ENCODE measurements at places on chromosomes 3 and 15.

- no peak for DNase-seq
Observed at GRCh38 chr15:77568014-77568972, 64.4 kb downstream of the LINGO1 start.

- DNase-seq: no peak
Observed at GRCh38 chr3:46667657-46668056, 25.8 kb downstream of the ALS2CL start.

DNA sequence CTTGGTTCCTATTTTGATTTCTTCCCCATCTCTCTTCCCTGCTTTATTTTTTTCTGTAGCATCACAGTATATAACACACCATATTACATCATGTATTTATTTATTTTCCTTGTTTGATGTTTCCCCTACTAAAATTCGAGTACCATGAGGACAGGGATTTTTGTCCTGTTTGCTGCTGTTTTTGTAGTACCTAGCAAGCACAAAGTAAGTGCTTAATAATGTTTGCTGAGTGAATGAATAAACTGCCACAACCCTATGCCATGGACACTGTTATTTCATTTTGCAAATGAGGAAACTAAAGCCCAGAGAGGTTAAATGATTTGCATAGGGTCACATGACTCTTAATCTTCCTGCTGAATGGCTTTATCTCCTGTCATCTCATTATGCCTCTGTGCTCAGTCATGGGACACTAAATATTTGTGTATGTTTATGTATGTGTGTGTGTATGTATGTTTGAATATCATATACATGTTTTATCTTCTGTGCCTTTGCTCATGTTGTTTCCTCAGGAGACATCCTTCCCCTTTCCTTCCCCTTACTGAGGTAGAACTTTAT, 26.1 kb upstream of the MGA start:
- no peak for DNase-seq

GRCh38 chr3:178750639-178751300, 214.5 kb downstream of the KCNMB2 start:
- DNase-seq: no peak

DNA sequence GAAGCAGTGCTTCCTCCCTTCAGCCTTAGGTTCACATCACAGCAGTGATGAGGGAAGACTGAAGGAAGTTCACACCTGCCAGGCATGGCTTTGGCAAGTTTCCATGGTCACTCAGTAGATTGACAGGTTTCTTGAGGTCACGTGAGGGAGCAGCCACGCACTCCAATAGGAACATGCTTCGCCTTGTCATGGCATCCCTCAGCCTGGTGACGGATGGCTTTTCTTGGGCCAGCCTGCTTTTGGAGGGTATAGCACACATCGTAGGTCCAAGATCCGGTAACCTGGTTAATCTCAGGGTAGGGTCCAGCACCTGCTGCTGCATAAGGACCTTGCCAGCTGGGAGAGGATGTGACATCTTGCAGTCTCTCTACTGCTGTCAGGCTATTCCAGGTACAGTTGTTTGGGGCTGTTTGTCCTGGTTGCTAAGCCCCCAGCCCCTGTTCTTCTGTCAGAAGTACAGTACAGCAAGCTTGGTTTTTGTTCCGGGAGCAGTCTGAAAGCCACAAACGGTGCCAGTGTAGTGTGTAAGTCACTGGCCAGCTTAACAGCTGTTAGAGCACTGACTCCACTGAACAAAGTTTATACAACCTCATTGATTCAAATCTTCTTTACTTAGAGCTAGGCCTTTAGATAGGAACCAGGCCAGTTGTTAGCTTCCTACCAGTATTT, 42.3 kb downstream of the PSMD6 start:
- DNase-seq: no peak

- no peak for DNase-seq
Observed at GRCh38 chr3:25527801-25528200, 99.7 kb downstream of the RARB start.

DNA sequence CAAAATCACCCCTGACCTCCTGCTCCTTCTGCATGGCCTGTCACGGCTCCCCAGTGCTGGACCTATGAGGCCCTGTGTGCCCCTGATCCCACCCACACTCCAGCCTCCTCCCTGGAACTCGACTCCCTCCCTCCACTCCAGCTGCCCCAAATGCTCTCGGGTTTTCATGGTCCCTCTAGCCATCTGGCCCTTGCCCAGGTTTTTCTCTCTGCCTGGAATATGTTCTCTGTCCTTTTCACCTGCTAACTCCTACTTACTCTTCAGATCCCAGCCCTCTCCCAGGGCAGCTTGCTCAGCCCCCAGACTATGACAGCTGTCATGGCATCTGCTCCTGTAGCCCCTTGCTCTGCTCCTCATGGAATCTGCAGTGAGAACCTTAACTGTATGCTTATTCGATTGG, 30.3 kb downstream of the DUSP7 start:
- DNase-seq: no peak

GRCh38 chr3:104916971-104917370, 449.7 kb upstream of the ALCAM start:
- DNase-seq: no peak

DNA sequence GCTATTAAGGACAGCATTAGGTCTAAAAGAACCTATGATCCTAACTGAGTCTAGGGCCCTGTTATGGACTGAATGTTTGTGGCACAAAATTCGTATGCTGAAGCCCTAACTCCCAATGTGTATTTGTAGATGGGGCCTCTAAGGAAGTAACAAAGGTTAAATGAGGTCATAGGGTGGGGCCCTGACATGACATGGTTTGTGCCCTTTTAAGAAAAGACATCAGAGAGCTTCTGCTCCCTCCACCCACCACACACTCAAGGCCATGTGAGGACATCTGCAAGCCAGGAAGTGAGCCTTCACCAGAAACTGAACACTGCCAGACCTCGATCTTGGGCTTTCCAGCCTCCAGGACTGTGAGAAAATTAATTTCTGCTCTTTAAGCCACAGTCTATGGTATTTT, 49.2 kb downstream of the PHC3 start:
- DNase-seq: no peak

DNA sequence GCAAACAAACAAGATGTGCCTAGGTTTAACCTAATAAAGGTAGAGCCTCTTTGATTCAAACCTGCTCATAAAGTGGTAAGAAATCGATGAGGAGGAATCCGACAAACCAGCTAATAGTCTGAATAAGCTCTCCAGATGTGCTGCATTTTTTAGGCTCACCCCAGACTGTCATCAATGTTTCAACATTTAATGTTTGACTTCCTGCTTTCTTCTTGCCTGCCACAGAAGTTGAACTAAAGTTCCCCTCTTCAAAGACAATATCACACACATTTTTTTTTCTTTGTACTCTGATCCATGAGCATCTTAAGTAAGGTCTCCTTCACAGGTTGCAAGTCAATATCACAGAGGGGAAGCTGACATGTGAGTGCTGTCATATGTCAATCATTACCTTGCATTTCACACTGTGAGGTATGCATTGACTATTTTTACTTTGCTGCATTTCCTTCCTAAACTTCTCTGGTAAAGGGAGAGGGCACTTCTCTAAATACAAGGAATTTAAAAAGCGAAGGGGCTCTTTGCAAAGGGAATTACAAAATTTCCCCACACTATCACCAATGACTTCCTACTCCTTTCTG, 172.3 kb upstream of the MCTP2 start:
- no peak for DNase-seq

- no peak for DNase-seq
Observed at GRCh38 chr15:68310178-68310803, 32.7 kb downstream of the FEM1B start.

- no peak for DNase-seq
Observed at GRCh38 chr3:177382944-177383343, 185.7 kb upstream of the TBL1XR1 start.

- no peak for DNase-seq
Observed at GRCh38 chr3:25604107-25604805, 60.5 kb downstream of the TOP2B start.

GRCh38 chr15:101723874-101724674, at the start of gene TARS3:
TSS of gene TARS3 (minus strand) at chr15:101724473. CDS start at chr15:101724387, 86 bp downstream.
- DNase-seq: peak; percentile 94

GRCh38 chr3:96101006-96101560, 713.3 kb upstream of the EPHA6 start:
- DNase-seq: no peak

- DNase-seq: no peak
Observed at GRCh38 chr15:73065114-73065513, 12.9 kb downstream of the NEO1 start.

- no peak for DNase-seq
Observed at GRCh38 chr3:127263586-127264231, 24.1 kb downstream of the PRR20G start.

DNA sequence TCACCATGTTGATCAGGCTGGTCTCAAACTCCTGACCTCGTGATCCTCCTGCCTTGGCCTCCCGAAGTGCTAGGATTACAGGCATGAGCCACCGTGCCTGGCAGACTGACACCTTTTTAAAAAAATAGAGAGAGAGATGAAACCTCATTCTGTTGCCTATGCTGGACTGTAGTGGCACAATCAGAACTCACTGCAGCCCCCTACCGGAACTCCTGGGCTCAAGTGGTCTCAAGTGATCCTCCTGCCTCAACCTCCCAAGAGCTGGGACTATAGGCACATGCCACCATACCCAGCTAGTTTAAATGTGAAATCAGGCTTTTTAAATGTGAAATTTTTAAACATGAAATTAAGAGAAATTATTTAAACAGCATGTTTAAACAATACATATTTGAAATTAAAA, 265.2 kb upstream of the UBE2E1 start:
- DNase-seq: no peak

DNA sequence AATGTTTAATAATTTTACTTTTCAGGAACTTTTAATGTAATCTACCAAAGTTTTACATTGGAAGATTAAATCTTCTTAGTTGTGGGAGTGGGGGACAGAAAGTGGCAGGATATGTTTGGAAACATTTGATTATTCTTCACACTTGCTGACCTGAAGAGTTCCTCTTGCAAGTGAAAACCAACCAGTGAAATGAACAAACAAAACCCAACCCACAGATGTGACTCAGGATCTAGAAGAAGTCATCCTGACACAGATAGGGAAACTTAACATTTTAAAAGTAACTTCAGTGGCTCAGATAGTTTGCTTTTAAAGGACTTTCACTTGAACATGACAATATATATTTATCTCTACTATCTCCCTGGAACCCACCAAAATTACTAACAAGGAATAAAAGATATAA, 55.4 kb downstream of the ASTE1 start:
- DNase-seq: no peak

GRCh38 chr3:39814007-39814406, 4.6 kb downstream of the MYRIP start:
- DNase-seq: no peak

DNA sequence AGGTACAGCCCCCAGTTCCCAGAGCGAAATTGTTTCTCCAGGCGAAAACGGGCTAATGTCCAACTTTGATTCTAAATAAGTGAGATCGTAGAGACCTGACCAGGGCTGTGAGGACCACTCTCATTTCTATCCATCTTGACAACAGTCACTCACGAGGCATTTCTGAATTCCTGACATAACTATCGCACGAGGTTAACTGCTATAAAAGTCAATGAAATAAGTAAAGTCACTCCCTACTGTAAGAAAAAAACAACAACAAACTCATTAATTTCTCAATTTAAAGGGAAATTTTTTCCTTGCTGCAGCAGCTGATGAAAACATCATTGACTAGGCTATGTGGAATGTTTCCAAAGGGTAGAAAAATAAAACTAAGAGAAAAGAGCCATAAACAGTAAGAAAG, 69.1 kb downstream of the GREM1 start:
- DNase-seq: no peak

GRCh38 chr15:65370885-65371284, 6.9 kb downstream of the IGDCC3 start:
- DNase-seq: no peak

DNA sequence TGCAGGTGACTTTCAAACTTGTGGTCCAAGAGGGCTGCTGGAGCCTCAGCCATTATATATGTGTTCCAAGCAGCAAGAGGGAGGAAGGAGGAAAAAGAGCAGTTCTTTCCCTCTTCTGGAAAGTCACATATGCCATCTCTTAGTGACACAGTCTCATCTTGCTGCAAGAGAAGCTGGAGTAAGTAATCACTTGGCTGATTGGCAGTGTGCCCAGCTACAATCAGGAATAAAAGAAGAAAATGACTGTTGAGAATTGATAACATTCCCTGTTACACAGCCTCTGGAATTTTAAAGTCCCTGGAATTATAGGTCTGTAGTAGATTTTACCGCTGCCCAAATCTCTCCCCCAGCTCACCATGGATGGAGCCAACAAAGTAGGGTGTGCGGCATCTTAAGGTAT, 31.4 kb upstream of the LYZL4 start:
- no peak for DNase-seq

GRCh38 chr3:141170678-141171295, 60.8 kb upstream of the PXYLP1 start:
- no peak for DNase-seq

GRCh38 chr3:79306934-79307570, 460.7 kb downstream of the ROBO1 start:
- DNase-seq: no peak

DNA sequence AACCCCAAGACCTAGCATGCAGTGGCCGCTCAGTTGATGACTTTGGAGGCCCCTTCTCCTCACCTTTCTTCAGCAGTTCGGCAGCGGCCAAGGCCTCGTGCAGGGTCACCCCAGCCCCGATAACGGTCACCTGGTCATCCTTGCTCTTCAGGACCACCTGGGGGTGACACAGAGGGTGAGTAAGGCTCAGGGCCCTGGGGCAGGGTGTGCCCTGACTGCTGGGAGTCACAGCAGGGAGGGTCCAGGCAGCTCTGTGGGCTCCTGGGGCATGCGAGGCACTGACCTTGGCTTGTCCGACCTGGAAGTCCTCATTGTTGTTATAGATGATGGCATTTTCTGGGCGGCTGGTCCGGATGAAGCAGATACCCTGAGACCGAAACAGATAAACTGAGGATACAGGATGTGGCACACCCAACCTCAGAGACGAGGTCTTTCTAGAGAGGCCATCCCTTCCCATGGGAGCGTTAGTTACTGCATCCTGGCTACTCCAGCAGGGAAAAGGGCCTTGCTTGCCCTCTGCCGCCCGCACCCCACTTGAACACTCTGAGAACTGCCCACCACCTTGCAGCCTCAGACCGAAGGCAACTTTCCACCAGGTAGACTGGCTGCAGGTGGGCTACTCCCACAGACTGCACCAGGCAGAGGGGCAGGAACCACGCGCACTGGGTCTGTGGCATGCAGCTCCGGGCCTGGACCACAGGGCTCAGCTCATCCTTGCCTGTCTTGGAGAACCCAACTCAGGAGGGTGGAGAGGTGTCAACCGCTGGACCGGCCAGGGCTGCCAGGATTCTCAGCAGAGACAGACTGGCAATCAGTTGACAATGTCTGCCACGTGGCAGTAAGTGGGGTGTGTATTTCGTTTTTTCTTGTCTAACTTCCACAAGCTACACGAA, 27.6 kb downstream of the TKT start:
- no peak for DNase-seq

DNA sequence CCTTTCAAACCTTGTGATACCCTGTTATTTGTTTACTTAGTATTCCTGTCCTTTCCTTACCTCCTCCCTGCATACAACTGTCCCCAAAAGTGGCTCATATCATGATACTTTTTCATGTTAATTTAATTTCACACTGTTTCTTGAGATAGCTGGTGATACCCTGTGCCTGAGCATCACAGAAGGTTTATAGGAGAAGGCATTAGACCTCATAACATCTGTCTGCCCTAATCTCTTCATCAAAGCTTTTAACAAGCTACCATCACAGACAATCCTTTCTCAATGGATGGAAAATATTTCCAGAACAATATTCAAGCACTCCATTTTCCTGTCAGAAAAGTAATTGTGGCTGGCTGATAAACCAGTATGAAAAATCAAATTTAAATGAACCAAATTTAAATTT, 81.6 kb downstream of the SSR3 start:
- no peak for DNase-seq
